Prostate gland (tissue), 2 donors: ENCODE measurements at places on chromosomes 11 and 22. TPM values are rescaled to one million over a fixed set of nuclear protein-coding genes. Genes with fewer than 3 reads are reported as not detected.
A peak's percentile ranks its signal among the peaks of the same experiment; 100 is the strongest.

The VSTM5 gene
- 0.77 TPM for total RNA-seq

The DGCR6 gene
- 9.9 TPM for total RNA-seq

The RIMBP3C gene
- total RNA-seq = 0.14 TPM

The MTFP1 gene
- total RNA-seq = 14.1 TPM

The NRIP3 gene
- 0.27 TPM for total RNA-seq

The APOA5 gene
- total RNA-seq = not detected

The FOLR1 gene
- total RNA-seq = 8.9 TPM

The NARS2 gene
- total RNA-seq = 21.8 TPM

The HTR3A gene
- not detected for total RNA-seq

The AMPD3 gene
- 22.1 TPM for total RNA-seq

The GGTLC3 gene
- 2.3 TPM for total RNA-seq

GRCh38 chr11:117070016-117070415, 28.2 kb downstream of the SIK3 start:
- DNase-seq = no peak

DNA sequence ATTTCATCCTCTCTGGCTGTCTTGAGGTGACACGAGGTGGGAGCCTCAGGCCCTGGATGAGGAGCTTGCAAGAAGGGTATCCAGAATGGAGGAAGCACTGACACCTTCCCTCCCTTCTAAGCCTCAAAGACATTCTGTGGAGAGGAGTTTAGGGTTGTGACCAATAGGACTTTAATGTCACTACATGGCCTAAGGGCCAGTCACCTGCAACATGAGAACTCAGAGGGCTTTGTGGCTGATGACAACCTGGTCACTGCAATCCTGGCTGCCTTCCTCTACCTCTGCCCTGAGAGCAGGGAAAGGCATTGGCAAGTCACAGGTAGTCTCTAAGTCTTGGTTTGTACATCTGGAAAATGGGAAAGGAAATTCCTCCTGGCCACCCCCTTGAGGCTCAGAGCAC, 33.7 kb downstream of the PISD start:
- no peak for DNase-seq

DNA sequence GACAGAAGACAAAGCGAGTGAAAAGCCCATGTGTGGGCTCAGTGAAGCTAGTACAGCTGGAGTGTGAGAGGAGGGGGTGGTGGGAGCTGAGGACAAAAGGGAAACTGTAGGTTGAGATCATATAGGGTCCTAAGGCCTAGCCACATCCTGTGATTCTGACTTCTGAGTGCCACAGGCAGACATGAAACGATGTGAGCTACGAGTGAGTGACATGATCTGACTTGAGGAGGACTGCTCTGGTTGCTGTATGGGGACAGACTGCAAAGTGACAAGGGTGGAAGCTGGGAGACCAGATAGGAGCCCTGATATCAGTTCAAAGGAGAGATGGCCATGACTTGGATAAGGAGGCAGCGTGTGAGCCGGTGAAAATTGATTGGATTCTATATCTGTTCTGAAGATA, 85.4 kb downstream of the MICAL2 start:
- DNase-seq = no peak

DNA sequence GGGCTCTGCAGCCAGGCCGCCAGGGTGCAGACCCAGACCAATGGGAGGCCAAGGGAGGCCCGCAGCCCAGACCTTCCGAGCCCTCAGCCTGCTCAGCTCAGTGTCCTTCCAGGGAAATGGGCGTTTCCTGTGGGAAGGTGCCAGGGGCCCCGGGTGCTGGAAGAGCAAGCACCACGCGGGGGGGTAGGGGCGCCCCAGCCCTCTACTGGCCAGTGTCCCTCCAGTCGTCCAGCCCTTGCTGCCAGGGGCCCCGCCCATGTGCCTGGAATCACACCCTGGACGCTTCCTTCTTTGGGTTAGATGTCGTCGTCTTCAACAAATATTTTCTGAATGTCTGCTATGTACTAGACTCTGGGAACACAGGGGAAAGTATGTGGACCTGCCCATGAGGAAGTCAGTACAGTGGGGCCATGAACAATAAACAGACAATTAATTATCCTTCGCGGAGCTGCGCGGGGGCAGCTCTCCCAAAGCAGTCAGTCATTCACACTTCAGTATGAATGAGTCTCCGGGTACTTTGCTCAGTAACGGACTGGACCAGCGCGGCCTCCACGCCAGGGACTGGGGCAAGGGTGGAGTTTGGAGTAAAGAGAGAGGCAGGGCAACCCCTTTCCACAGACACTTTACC, 60.2 kb downstream of the CDKN1C start:
- DNase-seq = peak; percentile 83

DNA sequence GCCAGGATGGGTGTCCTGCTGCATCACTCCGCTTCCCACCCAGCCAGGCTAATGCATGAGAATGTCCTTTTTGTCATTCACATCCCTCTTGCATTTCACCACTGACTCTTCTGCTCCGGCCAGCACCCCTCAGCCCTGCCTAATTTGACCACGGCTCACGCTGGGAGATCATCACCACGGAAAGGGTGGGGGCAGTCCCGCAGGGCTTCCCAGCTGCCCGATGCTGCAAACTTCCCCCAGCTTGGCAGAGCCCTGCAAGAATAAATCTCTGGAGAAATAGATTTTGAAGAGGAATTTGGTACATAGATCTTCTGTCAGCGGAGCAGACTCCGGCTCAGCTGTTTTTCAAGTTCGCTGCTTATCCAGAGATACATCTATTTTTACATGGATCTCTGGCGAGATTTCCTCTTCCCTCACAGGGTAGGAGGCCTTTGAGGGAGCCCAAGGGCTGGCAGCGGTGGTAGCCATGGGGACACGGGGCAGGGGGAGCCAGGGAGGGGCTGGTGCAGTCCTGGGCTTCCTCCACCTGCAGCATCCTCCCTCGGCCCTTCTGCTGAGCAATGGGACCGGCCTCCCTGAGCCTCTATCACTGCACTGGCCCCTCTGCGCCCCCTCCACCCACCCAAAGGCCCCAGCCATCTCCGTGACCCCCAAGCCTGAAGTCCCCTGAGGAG, 62.6 kb downstream of the BUD13 start:
- no peak for DNase-seq

- no peak for DNase-seq
Measured at GRCh38 chr11:111429066-111429506, 50.0 kb upstream of the POU2AF1 start.

GRCh38 chr11:6410695-6411430, 8.0 kb downstream of the APBB1 start:
- DNase-seq = no peak

DNA sequence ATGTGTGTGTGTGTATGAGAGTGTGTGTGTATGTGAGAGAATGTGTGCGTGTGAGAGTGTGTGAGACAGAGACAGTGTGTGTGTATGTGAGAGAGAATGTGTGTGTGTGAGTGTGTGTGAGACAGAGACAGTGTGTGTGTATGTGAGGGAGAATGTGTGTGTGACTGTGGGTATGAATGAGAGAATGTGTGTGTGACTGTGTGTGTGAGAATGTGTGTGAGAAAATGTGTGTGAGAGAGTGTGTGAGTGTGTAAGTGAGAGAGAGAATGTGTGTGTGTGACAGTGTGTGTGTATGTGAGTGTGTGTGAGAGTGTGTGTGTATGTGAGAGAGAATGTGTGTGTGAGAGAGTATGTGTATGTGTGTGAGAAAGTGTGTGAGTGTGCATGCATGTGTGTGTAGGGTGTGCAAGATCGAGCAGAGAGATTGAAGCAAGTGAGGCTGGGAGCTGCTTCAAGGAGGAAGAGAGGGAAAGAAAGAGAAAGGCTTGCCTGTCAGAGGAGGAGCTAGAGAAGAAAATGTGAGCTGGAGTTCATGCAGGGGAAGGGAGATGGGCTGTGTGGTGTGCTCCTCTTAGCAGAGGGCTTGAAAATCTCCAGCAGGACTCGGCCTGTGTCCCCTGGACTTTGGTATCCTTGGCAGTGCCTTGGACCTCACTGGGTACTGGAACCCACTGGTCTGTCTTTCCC, 27.7 kb upstream of the TP53I11 start:
- DNase-seq = no peak

- DNase-seq = peak; percentile 58
Measured at GRCh38 chr11:126102436-126102981, 39.8 kb upstream of the CDON start.

GRCh38 chr11:110435780-110436717, 6.3 kb downstream of the FDX1 start:
- DNase-seq = no peak

DNA sequence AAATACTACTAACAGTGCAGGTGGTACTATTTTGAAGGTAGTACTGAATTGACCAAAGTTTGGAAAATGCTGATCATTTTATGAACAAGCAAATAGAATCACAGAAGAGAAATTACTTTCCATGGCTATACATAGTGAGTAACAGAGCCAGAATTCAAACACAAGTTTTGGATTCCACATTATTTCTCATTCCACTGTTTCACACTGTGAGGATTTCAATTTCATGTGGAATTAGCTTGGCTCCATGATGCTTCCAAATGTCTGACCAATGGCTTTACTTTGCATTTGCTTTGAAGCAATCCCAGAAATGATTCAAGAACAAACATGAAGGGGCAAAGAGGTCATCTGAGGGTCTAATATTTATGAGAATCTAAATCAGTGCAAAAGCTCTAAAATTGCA, 98.1 kb downstream of the BBOX1 start:
- no peak for DNase-seq

- peak; percentile 87 for DNase-seq
Measured at GRCh38 chr11:34653851-34654482, 33.1 kb downstream of the EHF start.

- no peak for DNase-seq
Measured at GRCh38 chr11:68792400-68792966, 41.2 kb upstream of the TESMIN start.

GRCh38 chr22:20641198-20641892, 132.6 kb upstream of the SERPIND1 start:
- DNase-seq = no peak

DNA sequence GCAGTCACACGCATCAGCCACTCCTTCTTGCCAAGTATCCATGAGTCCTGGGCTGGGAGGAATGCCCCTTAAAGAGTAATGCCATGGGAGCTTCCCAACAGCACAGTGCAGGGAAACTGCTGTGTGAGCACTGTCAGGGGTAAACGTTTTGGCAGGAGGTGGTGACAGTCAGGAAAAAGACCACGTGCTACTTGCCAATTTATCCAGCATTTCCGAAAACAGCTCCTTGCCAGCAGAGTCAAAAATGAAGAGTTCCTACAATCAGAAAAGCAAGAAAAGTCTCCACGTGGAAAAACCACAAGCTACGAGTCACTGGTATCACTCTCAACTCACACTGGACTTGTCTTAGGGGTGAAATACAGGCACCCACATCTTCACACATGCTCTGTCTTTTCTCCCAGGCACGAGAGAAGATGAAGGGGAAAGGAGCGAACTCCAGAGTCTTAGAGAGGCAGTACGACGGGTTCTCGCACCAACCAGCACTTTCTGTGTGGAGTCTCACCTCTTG, 9.9 kb downstream of the IFT27 start:
- DNase-seq = no peak

DNA sequence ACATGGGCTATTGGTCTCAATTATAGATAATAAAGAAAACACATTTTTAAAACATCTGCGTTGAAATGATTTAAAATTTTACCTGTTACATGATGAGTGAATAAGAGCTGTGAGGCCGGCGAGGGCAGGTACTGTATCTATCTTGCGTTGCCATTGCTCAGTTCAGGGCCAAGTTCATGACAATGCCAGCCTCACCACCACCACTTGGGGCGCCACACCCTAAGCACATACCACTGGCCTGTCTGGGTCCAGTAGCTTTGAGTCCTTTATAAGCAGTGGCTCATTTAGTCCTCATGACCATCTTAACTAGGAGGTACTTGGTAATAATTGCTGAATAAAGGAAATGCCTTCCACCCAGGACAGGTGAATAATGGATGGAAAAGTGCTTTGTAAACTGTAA, 14.5 kb upstream of the MB start:
- DNase-seq = no peak

DNA sequence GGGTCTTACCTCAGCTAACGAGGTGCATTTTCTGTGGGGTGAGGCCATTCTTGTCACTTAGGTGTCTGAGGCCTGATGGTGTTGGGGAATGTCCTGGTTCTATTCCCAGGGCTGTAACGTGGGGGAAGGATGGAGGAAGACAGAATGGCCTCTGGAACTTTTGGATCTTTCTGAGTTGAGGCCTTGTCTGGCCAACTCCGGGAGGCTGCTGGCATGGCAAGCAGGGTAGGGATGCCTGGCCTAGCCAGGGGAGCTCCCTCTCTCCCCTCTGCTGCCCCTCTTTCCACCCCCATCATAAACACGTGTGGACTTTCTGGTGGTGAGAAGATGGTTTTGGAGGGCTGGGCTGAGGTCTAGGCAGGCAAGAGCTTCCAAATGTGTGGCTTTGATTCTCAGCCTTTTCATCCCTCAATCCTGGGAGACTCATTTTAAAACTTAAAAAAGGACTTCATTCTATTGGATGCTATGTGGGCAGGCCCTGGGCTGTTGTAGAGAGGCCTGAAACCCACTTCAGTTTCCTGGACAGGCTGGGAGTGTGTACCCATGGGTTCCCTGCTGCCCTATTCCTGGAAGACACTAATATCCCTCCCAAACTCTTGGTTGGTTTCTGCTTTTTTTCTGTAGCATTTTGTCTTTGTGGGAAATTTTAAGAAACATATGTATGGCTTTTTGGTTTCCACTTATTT, 30.9 kb downstream of the ZBTB16 start:
- DNase-seq = no peak

DNA sequence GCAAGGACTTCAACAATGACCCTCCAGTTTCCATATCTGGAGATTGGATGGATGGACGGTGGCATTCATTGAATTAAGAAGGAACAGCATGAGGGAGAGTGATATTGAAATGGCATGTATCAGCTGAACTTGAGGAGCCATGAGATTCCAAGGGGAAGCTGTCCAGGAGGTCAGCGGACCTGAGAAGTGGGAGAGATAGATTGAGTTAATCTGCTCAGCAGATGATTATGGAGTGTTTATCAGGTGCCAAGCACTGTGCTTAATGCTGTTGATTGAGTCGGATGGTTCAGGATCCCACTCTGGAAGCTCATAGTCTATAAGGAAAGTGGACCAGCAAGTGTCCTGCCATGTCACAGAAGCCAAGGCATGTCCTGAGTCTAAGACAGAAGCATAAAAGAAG, 581.3 kb downstream of the INSC start:
- DNase-seq = no peak

DNA sequence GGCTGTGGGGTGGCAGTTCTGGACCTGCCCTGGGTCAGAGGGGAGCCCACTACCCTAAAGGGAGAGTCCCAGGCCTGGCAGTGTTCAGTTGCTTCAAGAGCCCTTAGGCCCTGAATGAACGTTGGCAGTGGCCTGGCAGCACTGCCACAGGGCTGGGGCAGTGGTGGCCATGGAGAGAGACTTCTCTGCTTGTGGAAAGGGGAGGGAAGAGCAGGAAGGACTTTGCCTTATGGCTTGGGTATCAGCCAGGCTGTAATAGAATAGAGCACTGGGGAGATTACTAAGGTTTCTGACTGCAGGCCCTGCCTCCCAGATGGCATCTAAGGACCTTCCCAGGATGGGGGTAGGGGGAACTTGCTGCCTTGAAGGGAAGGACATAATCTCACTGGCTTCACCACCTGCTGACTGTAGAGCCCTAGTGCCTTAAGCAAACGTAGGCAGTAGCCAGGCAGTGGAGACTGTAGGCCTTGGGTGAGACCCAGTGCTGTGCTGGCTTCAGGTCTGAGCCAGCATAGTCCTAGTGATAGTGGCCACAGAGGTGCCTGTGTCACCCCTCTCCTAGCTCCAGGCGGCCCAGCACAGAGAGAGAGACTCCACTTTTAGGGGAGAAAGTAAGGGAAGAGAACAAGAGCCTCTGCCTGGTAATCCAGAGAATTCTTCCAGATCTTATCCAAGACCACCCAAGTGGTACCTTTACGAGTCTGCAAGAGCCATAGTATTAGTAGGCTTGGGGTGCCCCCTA, 27.6 kb downstream of the PLA2G6 start:
- no peak for DNase-seq

GRCh38 chr11:121652971-121653370, 200.2 kb upstream of the SORL1-AS1 start:
- no peak for DNase-seq
